ENCODE measurements at places on chromosomes 2 and 18. TPM values are rescaled to one million over a fixed set of nuclear protein-coding genes. Genes with fewer than 3 reads are reported as not detected.

DNA sequence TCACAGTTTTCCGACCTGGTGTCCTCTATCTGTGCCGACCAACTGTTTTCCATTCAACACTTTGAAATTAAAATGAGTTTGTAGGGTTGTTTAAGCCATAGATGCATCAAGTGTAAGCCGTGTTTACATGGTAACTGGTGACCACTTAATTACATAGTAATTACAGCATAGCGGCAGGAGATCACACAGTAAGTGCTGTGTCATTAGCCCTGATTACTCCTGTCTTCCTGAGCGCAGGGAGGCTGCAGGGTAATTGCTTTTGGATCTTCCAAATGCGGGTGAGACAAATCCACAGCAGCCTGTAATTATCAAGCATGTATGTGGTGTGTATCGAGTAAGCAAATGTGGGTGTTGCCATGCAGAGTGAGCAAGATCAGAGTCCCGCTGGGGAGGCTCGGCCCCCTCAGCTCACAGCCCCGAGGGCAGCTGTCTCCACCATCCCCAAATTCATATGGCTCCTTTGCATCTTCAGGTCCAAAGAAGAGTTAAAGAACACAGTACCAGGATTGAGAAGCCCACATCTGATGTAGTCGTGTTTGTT lies 71.5 kb upstream of the HDAC4 start:
- no peak for DNase-seq
- H3K36me3 ChIP-seq: no peaks in the 10 kb centered on the region
- no peak overlapping the region for H3K27ac ChIP-seq
- no peak overlapping the region for H3K4me3 ChIP-seq

DNA sequence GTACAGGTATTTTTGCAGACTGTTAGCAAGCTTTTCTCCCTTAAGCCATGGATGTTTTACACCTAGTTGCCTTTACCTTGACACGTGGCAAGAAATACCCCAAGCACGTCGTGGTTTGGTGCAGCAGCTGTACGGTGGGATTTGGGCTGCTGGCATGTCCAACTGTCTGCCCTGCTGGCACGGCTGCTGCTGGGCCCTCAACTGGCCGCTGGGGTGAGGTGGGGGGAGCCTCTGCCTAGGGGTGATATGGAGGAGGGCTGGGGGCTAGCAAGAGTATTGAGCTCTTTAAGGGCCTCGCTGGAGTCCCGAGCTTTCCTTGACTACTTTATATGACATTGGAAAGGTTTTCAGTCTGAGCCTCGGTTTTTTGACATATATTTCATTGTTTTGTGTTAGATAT lies 41.6 kb downstream of the LPIN1 start:
- no peak overlapping the region for H3K27ac ChIP-seq
- DNase-seq: no peak
- no peaks in the 10 kb centered on the region for H3K36me3 ChIP-seq
- no peak overlapping the region for H3K4me3 ChIP-seq
- no peaks in the 10 kb centered on the region for H3K27me3 ChIP-seq

DNA sequence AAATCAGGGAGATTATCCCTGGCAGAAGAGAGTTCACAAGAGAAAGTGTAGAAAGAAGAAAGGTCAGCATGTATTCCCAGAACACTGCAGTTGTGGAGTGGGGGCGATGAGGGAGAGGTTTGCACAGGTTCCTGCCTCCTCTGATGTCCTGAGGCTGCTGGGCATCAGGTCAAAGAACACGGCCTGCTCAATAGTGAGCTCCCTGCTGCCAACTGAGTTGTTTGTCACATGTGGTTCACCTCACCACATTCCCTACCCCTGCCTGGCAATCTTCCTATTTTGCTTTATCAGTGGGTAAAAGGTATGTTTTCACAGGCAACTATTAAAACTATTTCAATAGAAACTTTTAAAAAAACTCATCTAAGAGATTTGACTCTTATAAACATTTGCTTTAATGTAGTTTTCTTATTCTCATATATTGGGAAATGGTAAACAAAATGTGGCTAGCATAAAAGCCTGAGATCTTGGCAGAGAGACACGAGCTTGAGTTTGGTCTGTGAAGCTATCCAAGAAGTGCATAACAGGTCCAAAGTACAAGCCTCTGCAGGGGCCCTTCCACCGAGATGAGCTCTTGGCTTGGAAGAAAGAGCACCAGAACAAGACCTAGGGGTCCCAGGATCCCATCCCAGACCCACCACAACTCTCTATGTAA lies 123.9 kb upstream of the SRD5A2 start:
- H3K4me1 ChIP-seq: no peaks in the 10 kb centered on the region
- H3K4me3 ChIP-seq: no peak overlapping the region
- no peak overlapping the region for H3K27ac ChIP-seq
- no peaks in the 10 kb centered on the region for H3K36me3 ChIP-seq
- H3K27me3 ChIP-seq: no peaks in the 10 kb centered on the region

DNA sequence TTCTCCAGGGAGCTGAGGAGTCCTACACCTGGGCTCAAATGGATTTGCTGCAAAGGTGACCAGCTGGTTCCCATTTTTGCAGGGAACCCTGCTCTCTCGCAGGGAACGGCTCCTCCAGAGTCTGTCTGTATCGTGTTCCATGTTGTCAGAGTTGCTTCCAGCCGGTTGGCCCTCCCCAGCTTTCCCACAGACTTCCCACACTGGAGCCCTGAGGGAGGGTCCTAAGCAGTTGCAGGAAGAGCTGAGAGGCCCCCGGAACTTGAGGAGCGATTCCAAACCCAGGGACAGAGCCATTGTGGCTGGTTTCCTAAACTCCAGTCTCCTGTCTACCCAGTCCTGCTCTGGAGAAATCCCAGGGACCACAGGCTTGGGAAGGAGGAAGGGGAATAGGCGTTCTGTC lies 121.7 kb upstream of the PPP1CB start:
- H3K27me3 ChIP-seq: no peaks in the 10 kb centered on the region
- no peak for DNase-seq
- no peak overlapping the region for H3K27ac ChIP-seq
- H3K36me3 ChIP-seq: no peaks in the 10 kb centered on the region

- no peaks in the 10 kb centered on the region for H3K36me3 ChIP-seq
- H3K27me3 ChIP-seq: no peaks in the 10 kb centered on the region
Observed at GRCh38 chr2:219782737-219783348, 155.4 kb downstream of the SLC4A3 start.

DNA sequence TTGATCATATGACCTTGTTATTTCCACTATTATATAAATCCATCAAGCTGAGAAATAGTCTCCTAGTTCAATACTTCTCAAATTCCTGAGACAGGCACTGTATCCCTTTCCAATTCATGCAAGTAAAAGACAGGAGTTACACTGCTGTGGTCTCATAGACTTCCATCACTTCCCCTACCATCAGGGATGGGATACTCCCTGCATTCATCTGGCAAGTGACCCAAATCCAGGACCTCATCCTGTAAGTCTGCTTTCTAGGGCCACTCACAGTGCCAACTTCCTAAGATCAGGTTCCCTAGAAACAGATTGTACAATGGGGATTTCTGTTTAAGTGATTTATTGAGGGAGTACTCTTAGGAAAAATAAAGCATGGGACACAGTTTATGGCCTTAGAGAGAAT lies 424.0 kb upstream of the CDH7 start:
- no peaks in the 10 kb centered on the region for H3K4me1 ChIP-seq
- no peak for DNase-seq
- no peaks in the 10 kb centered on the region for H3K36me3 ChIP-seq
- no peak overlapping the region for H3K4me3 ChIP-seq
- H3K27me3 ChIP-seq: no peaks in the 10 kb centered on the region

DNA sequence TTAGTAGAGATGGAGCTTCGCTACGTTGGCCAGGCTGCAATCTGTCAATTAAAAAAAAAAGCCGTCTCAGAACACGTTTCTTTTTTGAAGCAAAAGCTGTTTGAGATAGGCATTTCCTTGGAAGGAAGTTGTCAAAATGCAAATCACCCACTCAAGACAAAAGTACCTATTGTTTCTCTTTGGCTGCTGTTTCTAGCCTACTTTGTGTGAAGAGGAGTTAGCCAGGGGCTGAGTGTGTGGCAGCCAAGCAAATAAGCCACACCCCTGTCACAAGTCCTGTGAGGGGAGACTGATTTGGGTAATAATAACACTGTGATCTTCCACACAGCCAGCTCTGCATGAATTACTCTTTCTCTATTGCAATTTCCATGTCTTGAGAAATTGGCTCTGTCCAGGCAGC lies 47.4 kb upstream of the CDCA7 start:
- H3K4me1 ChIP-seq: no peaks in the 10 kb centered on the region
- H3K27ac ChIP-seq: no peak overlapping the region
- no peaks in the 10 kb centered on the region for H3K27me3 ChIP-seq
- H3K36me3 ChIP-seq: no peaks in the 10 kb centered on the region
- no peak for DNase-seq
- no peak overlapping the region for H3K4me3 ChIP-seq

- no peak overlapping the region for H3K4me3 ChIP-seq
- no peaks in the 10 kb centered on the region for H3K4me1 ChIP-seq
- H3K36me3 ChIP-seq: no peaks in the 10 kb centered on the region
- H3K27ac ChIP-seq: no peak overlapping the region
- H3K27me3 ChIP-seq: no peaks in the 10 kb centered on the region
Observed at GRCh38 chr2:25446122-25446521, 104.4 kb upstream of the DNMT3A start.

DNA sequence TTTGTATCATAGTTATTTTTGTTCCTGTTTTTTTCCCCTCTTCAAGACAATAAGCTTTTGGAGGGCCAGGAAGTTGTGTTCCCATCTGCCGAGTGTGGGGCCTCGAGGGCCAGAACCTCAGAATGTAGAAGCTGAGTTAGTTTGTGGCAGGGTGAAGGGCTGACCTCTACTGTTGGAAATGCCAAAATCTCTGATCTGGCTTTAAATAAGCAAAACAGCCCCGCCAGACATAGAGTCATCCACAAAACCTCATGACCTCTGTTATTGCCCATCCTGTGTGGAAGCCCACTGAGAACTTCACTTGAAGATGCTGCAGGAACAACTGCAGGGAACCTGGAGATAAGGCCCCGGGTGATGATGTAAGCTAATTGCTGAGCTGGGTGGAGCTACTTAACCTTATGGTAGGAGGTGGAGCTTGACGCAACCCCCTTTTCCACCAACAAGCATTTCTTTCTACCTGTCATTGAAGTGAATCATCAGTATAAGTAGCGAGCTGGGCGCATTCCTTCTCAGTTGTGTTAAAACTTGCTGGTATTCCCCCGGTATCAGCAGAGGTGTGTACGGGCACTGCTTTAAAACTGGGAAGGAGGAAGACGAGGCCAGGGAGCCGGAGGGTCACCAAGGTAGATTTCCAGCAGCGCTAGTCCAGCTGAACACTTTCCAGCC lies 177.2 kb downstream of the NEDD4L start:
- no peak overlapping the region for H3K27ac ChIP-seq
- H3K4me1 ChIP-seq: peaks cover 9% of the 10 kb centered on the region
- H3K27me3 ChIP-seq: no peaks in the 10 kb centered on the region
- DNase-seq: no peak
- H3K36me3 ChIP-seq: no peaks in the 10 kb centered on the region

GRCh38 chr2:19109518-19109917 lies 248.9 kb downstream of the OSR1 start:
- H3K36me3 ChIP-seq: no peaks in the 10 kb centered on the region
- no peak overlapping the region for H3K27ac ChIP-seq
- no peak overlapping the region for H3K4me3 ChIP-seq
- H3K4me1 ChIP-seq: peaks cover 4% of the 10 kb centered on the region

- H3K4me3 ChIP-seq: no peak overlapping the region
- H3K36me3 ChIP-seq: no peaks in the 10 kb centered on the region
- no peaks in the 10 kb centered on the region for H3K27me3 ChIP-seq
- no peaks in the 10 kb centered on the region for H3K4me1 ChIP-seq
- no peak for DNase-seq
Observed at GRCh38 chr2:529424-529823, 147.8 kb downstream of the TMEM18 start.

DNA sequence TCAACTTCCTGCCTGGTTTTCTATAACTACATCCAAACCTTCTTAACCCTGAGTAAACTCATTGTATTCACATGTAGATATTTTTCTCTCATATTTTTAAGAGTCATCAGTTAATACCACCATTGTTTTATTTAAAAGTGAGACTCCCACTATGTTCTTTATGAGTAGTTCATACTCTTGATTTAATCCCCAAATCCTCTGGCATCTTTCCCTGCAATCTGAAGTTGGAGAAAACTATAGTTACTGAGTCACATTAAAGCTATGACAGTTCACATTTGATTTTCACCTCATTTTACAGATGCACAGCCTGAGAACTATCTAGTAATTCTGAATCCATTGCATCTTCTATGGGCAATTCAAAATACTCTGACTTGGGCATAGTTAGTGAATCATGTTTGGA lies 1358.7 kb upstream of the NRXN1 start:
- H3K27me3 ChIP-seq: no peaks in the 10 kb centered on the region
- H3K27ac ChIP-seq: no peak overlapping the region
- no peak for DNase-seq
- no peaks in the 10 kb centered on the region for H3K36me3 ChIP-seq
- H3K4me1 ChIP-seq: no peaks in the 10 kb centered on the region
- H3K4me3 ChIP-seq: no peak overlapping the region

DNA sequence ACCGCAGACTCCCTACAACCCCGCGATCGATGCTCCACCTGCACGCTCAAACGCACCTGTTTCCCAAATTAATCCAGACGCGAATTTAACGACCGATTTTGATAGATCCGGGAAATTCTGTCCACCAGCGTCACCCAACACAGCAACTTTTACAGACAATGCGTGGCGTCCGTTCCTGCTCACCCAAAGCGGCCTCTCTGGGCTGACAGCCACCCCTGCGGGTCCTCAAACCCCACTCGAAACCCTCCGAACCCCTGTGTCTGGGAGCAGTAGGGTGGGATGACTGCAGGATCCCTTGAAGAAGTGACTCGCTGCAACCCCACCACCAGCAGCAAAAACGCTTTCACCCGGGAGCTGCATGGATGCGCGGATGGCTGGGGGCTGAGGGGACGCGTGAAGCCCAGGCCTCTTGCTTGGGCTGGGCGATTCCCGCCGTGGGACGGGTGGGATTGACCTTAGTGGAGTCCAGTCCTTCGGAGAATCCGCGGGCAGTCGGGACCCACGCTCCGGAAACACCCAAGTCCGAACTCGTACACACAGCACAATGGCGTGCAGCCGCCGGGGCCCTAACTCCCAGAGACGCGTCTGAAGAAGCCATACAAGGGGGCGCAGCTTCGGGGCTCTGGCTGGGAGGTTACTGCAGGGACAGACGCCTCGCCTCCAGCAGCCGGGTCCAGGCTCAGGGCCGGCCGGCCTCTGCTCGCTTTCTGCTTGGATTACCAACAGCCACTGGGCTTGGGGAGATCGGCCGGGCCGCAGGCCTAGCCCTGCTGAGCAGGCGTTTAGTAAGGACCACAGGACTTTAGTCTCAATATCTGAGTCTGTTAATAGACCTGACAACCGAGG lies 31.1 kb upstream of the ATP6V1B1 start:
- no peak for DNase-seq
- no peak overlapping the region for H3K4me3 ChIP-seq
- H3K36me3 ChIP-seq: no peaks in the 10 kb centered on the region

- no peaks in the 10 kb centered on the region for H3K36me3 ChIP-seq
- no peaks in the 10 kb centered on the region for H3K4me1 ChIP-seq
- no peak overlapping the region for H3K27ac ChIP-seq
- no peaks in the 10 kb centered on the region for H3K27me3 ChIP-seq
- H3K4me3 ChIP-seq: no peak overlapping the region
Observed at GRCh38 chr2:203484266-203485112, 50.6 kb downstream of the RAPH1 start.

The OTX1 gene
- total RNA-seq: not detected

The CYP27A1 gene
- total RNA-seq: 34.4 TPM

The CLEC4F gene
- 0.22 TPM for total RNA-seq

The CNDP1 gene
- total RNA-seq: 0.15 TPM

The CCDC68 gene
- total RNA-seq: 12.1 TPM

Measured in ovary (tissue), 10 donors.